ENCODE measurements at places on chromosomes 11 and 22. TPM values are rescaled to one million over a fixed set of nuclear protein-coding genes. Genes with fewer than 3 reads are reported as not detected.

Gene OR10D3
- not detected for total RNA-seq

Gene PRDM11
- 22.5 TPM for total RNA-seq

DNA sequence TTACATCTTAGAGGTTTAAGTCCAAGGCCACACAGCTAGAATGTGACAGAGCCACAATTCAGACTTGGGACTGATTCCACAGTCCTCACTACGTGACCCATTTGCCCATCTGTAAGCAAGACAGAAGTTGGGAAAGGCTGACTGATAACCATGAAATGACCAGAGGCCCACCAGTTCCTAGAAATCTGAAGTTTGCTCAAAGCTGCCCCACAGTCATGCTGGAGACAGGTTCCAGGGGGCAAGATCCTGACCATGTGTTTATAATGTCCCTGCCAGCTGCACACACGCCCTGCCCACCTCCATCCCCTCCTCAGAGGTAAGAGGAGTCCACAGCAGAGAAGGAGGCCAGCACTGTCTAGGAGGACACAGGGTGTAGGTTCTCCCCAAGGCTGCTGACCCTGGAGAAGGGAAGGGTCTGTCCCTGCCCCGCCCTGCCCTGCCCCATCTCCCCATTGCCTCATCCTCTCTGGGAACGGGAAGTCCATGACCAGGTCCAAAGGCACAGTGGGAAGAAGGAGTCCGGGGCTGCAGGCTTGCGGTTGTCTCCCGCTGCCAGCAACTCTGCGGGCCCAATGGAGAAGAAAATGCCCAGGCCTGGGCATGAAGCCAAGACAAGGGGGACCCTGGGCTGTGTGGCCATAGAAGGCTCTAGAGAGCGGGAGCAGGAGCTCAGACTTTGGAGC is 11.9 kb upstream of the OAF start:
- no peak for DNase-seq

Gene RCOR2
- total RNA-seq = 1.4 TPM

DNA sequence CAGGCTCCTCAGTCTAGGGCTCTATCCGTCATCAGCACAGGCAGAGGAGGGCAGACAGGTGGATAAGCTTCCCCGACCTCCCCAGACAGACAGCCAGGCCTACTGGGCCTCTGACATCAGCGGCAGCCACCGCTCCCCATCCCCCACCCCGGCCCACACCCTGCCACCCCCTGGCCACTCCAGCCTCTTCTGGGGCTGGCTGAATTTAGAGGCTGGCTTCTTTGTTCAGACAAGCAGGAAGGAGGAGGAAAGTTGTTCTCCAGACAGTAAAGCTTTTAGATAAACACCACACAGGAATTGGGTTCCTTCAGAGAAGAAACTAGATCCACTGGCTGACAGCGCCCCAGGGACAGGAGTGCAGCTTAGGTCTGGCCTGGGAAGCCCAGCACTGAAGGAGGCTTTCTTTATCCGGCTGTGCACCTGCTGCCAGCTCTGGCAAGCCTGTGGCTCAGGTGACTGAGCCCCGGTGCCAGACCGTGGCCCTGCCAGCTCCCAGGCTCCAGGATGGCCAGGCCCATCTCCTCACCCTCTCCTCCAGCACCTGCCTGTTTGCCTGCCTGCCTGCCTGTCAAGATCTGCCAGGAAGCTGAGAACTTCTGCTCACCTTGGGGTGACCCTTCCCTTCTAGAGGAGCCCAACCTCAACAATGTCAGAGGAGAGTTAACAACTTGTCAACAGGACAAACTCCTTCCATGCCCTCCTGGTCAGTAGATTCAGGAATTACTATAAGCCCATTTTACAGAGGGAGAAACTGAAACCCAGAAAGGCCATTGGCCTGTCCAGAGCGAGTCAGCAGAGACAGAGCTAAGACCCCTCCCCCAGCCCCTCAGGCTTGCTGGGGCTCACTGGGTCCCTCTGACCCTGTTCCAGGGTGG is 44.0 kb upstream of the KLHL35 start:
- no peak for DNase-seq

GRCh38 chr11:83303316-83303715 is 17.1 kb upstream of the CCDC90B start:
- DNase-seq = no peak

Gene APOL3
- 46.6 TPM for total RNA-seq

- peak; percentile 32 for DNase-seq
Measured at GRCh38 chr11:66070604-66071380, 720 bp downstream of the PACS1 start.

All from lung (tissue), 17 donors.